ENCODE measurements at places on chromosomes 6 and 20. TPM values are rescaled to one million over a fixed set of nuclear protein-coding genes. Genes with fewer than 3 reads are reported as not detected.
A peak's percentile ranks its signal among the peaks of the same experiment; 100 is the strongest.

GTF2H4 gene
- 27.7 TPM for total RNA-seq

DNA sequence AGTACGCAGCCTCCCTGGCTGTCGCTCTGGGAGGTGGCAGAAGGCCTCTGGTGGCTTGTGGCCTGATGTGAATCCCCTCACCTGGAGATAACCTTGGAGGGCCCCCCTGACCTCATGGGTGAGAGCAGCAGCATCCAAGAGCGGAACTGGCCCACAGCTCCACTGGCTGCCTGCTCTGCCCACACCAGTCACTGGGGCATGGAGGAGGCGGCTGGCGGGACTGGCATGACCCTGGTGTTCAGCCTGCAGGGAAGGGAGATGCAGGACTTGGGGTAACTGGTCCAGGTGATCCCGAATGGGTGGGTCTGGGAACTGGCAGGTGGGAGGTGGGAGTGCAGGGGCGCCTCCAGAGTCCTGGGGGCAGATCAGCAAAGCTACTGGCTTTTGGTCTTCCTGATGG, 10.6 kb upstream of the DSN1 start:
- DNase-seq = no peak

DNA sequence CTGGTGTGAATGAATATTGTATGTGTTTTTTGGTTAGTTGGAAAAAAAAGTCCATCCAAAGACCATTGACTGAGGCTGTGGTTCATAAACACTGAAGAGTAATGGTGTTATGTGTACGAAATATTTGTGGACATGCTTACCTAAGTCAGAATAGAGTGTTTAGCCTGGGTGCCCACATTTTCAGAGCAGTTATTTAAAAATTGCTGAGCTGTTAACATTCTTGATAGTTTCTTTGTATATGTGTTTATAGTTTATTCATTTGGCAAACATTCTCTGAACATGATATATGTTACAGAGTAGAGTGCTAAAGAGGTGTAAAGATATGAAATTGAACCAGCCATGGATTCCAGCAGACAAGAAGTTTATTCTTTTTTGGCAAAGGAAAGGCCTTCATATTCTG, 20.6 kb downstream of the CDKAL1 start:
- no peak for DNase-seq

CALHM4 gene
- not detected for total RNA-seq

RNF39 gene
- not detected for total RNA-seq

GRCh38 chr6:135853986-135854385, 2.5 kb downstream of the PDE7B start:
- no peak for DNase-seq

GRCh38 chr6:81561071-81561564, 191.4 kb downstream of the TENT5A start:
- no peak for DNase-seq

CFAP206 gene
- 0.07 TPM for total RNA-seq

DNA sequence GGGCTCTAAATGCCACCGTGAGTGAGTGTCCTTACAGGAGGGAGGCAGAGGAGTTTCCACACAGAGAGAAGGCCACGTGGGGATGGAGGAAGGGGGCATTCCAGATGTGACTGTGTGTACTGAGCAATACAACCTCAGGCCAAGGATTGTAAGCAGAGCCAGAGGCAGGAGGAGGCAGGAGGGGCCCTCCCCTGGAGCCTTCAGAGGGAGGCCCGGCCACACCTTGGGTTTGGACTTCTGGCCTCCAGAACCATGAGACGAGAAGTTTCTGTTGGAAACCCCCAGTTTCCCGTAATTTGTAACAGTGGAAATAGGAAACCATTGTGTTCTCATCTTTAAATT, 9.3 kb upstream of the KIF25 start:
- no peak for DNase-seq

- DNase-seq = no peak
Observed at GRCh38 chr20:44809380-44810060, 826 bp downstream of the RIMS4 start.

- peak; percentile 96 for DNase-seq
Observed at GRCh38 chr6:140043357-140043756, 668.9 kb upstream of the CITED2 start.

- no peak for DNase-seq
Observed at GRCh38 chr6:113642001-113642713, 215.0 kb upstream of the MARCKS start.

CLPSL2 gene
- total RNA-seq = not detected

- no peak for DNase-seq
Observed at GRCh38 chr20:61810738-61811135, 254.9 kb downstream of the TAF4 start.

- no peak for DNase-seq
Observed at GRCh38 chr6:46411456-46412197, 79.6 kb downstream of the RCAN2 start.

- DNase-seq = peak; percentile 23
Observed at GRCh38 chr6:48032151-48032550, 78.8 kb downstream of the PTCHD4 start.

- no peak for DNase-seq
Observed at GRCh38 chr6:116278481-116278829, 1.3 kb downstream of the TSPYL1 start.

GRCh38 chr6:35076997-35077712, 64.0 kb downstream of the TCP11 start:
- DNase-seq = no peak

- no peak for DNase-seq
Observed at GRCh38 chr6:121453191-121453590, 17.7 kb downstream of the GJA1 start.

- no peak for DNase-seq
Observed at GRCh38 chr20:2167112-2167511, 65.5 kb downstream of the STK35 start.

DNA sequence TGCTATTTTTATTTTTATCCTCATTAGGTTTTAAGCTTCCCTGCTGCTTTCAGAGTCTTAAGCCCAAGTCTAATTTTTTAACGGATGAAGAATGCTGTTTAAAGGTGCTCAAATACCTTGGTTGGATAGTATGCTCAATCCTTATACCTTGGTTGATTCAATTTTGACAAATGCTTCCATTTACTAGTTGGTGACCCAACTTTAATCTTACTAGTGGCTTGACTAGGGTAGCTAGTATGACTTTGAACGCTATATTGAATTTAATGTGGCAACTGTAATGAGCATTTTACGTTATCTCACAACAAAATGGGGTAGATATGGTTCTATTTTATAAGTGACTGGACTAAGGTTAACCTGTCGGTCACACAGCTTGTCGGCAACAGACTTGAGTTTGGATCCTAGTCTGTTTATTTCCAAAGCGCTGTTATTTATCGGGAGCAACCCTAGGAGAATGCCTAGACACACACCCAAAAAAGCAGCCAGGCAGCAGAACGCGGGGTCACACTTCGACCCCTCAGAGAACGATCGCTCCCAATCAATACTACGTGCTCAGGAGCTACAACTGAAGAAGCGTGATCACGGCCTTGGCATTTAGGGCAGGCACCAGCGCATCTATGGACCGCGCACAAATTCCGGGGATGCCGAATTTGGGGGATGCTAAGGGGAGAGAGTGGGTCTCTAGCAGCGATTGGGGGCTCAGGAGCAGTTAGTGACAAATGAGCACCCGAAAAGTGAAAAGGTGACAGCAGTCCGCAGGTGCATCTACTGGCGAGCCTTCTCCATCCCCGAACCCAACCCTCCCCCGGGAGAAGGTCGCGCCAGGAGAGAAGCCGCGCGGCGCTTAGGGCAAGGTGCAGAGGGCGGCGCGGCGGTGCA, 586 bp upstream of the ALDH5A1 start:
- no peak for DNase-seq
